Left kidney (tissue), 8 donors: ENCODE measurements at places on chromosomes 2 and 18. TPM values are rescaled to one million over a fixed set of nuclear protein-coding genes. Genes with fewer than 3 reads are reported as not detected.

HSBP1L1 gene
- 25.5 TPM for polyA plus RNA-seq

RNMT gene
- polyA plus RNA-seq = 66.0 TPM

GRCh38 chr2:56715683-56716082 lies 531.9 kb downstream of the CCDC85A start:
- no peak for DNase-seq

DNA sequence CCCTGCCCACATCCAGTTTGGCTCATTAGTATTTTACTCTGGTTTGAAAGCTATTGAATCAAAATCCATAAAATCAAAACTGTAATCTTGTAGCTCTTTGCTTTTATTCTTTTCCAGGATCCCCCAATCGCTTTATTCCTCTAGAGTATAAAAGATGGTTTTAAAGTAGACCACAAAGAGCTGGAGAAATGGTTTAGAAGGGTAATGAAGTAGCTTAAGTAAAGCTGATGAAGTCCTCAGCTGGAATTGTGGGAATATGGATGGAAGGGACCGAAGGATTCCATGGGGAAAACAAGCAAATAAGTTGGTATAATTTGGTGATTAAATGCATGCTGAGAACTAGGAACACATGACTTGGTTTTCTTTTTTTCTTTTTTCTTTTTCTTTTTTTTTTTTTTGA lies 12.3 kb downstream of the ARHGAP28 start:
- DNase-seq = no peak

DNA sequence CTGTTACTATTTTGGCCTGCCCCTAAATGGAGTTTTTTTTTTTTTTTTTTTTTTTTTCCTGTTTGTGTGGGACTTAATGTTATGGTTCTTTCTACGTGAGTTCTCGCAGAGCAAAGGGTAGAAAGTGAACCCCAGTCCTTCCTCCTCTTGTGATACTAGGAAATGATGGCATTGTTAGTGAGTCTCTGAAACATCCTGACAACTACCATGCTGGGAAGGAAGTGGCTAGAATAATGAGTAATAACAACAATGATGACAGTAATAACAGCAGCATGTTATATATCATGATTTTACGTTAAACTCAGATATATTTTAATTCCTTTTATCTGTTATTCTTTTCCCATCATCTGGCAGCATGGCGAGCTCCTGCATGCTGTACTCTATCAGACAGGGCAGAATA lies 216.2 kb upstream of the LINC00305 start:
- DNase-seq = no peak

- DNase-seq = no peak
Measured at GRCh38 chr2:53442783-53443182, 324.8 kb upstream of the CHAC2 start.

DNA sequence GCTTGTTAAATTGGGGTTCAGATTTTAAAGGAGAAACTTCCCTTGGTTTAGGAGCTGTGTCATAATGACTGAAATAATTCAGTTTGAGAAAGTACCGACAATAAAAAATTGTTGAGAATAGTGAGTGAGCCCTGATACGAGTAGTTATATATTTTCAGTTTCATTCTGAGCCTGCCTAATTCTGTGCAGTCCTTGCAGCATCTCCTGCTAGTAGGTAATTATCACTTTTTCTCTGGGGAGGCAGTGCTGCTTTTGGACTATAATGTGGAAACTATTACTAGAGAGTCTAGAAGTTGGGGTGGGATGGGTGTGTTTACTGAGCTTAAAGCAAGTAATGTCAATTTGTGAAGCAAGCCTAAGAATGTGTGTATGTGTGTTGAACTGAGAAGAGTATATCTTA lies 21.7 kb downstream of the ZNF638 start:
- DNase-seq = no peak

DNA sequence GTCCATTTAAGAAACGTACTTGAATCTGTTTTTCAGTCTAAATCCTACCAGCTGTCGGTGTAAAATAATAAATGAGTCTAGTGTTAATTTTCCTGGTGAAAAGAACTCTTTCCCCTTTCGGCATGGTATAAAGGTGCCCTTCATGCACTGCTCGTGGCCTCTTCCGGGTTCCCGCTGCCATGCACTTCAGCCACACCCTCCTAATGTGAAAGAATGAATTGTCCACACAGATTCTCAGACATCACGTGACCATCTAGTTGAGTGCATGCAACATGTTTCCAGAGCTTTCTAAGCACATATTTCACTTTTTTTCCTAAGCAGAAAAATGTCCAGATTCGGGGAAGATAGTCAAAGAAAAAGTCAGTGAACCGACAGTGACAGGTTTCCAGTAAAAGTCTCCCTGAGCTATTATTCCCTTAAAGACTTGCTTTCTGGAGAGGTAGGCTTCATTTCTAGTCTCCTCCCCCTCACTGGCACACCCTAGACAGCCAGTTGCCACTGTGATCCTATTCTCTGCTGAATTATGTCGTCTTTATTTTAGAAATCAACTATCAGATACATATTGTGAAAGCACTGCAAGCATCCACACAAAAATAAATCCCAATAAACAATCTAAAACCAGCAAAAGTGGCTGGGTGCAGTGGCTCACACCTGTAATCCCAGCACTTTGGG lies 65.9 kb upstream of the RPL31 start:
- no peak for DNase-seq
